Stimulated activated CD4-positive, alpha-beta T cell treated with anti-CD3 and anti-CD28 coated beads, Interleukin-2, amount 100 ng/mL, for 4 hours (primary cell): ENCODE measurements at places on chromosomes 4 and X.

DNA sequence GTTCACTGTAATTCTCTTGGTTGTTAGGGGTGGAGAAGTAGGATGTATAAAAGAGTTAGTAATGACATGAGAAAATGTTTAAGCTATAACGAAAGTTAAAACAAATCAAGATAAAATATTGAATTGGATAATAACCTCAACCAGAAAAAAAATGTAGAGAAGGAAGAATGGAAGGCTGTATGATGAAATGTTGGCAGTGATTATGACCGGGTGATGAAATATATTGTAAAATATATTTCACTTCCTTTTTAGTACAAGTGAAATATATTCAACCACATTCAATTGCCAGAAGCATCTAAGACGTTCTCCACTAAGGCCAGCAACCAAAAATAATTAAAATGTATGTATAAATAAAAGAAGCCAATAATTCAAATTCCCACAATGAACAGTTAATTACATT, 309.3 kb upstream of the FGF13 start:
- DNase-seq, result no peak

DNA sequence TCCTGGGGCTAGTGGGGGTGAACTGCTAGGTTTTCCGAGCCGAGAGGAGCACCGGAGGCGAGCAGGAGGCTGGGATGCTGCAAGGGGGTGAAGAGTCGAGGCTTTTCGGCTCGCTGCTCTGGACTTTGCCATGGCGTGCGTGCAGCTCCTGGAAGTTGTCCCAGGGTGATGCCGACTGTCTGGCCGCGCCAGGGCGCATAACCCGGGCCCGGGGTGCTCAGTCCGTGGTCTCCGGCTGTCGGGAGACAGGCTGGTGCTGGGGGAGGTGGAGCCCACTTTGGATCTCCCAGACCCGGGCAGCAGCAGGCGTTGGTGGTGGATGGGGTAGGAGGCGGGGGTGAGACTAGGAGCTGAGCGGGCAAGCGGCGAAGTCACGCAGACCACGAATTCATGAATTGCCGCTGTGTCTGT, 793 bp downstream of the GRIA3 start:
- DNase-seq, result no peak

DNA sequence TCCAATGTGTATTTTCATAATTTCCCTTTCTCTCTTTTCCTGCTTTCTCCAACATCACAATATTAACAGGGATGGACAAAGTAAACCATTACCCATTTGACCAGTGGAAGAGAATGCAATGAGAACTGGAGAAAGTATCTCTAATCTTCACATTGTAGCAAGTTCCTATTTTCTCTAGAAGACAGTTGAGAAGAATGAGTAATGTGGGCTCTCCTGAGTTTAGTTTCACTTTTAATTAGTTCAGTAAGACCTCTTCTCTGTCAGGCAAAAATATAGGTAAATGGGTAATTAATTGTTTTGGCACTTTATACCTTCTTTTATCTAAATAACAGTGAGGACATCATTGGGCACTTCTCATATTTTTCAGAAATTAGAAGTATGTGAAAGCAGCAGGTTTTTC, 602.0 kb downstream of the GLUD2 start:
- no peak for DNase-seq

GRCh38 chr4:130154901-130155300, 1058.9 kb downstream of the C4orf33 start:
- DNase-seq, result no peak

DNA sequence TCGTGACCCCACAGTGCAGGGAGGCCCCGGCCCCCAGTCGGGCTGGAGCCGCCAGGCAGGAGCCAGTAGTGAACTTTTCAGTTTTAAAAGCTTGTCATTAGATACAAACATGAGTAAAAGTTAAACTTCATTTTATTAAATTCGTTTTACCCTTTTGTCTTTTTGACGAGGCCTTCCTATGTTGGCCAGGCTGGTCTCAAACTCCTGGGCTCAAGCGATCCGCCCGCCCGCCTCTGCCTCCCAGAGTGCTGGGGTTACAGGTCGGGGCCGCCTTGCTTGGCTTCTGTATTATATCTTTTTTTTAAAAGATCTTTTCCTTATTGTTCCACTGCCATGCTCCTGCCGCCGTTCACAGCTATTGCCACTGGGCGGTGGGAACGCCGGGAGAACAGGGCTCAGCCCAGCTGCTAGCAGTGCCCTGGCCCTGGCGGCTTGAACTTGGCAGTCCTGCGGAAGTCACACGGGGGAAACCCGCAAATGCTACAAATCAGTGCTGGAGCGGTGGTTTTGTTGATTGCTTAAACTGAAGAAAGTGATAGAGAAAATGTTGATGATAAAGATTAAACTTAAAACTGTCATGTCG, 968 bp upstream of the NELFA start:
- DNase-seq, result peak; percentile 23

GRCh38 chr4:111636961-111637585, 508.2 kb upstream of the FAM241A start:
- no peak for DNase-seq

DNA sequence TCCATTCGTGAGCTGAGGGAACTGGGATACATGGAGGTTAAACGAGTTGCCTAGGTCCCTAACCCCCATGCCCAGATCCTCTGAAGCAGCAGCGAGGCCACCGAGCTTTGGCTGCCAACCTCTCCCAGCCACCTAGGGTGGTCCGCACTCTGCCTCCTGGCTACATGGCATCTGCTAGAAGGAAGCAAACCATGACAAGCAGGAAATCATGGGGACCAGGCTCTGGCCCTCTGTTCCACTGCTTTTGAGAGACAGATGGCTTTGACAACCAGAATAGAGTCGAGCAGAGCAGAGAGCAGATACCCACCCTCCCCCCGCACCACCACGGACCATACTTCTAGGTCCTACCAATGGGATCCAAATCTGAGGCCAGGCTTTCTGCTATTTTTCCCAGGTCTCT, 37.5 kb upstream of the NKRF start:
- DNase-seq, result no peak

DNA sequence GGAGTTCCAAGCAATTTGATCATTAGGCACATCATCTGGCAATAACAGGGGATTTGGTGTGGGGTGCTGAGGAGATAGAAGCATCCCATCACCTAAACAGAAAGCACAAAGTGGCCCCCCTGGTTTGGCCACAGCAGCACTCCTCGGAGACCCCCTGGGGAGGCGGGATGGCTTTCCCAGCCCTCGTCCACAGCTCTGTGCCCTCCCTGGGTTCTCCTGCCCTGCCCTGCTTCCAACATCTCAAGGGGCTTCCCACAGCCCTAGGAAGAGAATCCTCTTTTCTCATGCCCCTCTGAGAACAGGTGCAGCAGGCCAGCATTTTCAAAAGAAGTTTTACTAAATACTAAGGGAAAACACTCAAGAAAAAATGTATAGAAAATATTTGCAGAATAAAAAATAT, 12.8 kb downstream of the ATP5ME start:
- DNase-seq, result no peak

- DNase-seq, result no peak
Observed at GRCh38 chr4:7202411-7202810, 10.1 kb downstream of the SORCS2 start.

- DNase-seq, result no peak
Observed at GRCh38 chr4:133320576-133321170, 171.6 kb downstream of the PCDH10 start.

DNA sequence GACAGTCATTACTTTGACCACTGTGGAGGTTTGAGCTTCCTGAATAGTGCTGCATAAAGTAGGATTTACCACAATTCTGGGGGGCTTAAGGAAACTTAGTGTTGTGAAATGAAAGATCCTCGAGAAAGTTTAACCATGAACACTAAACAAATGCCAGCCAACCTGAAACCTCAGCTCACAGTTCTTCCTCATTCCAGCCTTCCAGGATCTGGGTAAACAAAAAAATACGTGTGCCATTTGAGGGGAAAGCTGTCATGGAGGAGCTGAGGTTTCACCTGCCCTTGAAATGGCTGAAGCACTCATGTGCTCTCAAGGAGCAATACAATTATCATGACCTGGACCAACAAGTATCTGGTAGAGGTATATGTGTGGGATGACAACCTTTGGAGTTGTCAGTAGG, 142.7 kb downstream of the NPNT start:
- no peak for DNase-seq

- no peak for DNase-seq
Observed at GRCh38 chr4:88803600-88804096, 106.0 kb upstream of the NAP1L5 start.

- DNase-seq, result no peak
Observed at GRCh38 chr4:118869808-118870342, 18.8 kb upstream of the SYNPO2 start.

GRCh38 chr4:174119051-174119450, 164.4 kb downstream of the FBXO8 start:
- no peak for DNase-seq

GRCh38 chrX:13449441-13449840, 120.0 kb upstream of the EGFL6 start:
- DNase-seq, result no peak

GRCh38 chr4:184693056-184693455, 40.8 kb downstream of the CENPU start:
- DNase-seq, result no peak

DNA sequence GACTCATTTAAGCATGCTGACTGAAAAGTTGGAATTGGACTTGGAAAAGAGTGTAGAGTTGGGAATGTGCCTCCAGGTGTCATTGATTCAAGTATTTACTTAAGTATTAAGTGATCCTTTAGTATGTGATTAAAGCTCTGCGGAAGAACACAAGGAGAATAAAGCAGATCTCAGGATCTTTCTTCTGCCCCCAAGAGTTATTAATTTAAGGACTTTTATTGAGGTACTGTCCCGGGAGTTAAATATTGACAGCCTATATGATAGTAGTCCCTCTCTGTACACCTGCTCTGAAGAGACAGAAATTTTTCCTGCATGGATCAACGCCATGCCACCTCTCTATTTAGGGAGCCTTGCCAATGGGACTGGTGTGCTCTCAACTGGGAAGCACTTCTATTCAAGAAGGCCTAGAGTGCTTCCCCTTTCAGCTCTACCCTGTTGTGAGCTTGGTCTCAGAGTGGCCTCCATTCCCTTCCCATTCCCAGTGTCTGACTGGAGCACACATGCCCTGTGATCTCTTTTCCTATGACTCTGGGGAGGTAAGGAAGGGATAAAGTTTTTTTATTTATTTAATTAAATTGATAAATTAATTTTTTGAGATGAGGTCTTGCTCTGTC, 75.9 kb downstream of the SHISA3 start:
- no peak for DNase-seq

DNA sequence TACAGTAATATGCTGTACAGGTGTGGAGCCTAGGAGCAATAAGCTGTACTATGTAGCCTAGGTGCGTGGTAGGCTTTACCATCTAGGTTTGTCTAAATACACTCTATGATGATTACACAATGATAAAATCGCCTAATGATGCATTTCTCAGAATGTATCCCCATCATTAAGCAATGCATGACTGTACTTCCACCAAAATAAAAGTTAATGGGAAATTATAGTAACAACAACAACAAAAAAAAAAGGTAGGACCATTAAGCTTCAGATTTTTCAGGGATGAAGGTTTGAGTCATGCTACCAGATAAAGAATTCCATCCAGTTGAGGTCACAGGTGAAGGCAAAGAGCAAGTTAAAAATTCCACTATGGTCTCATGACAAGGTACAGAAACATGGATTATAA, 68.2 kb downstream of the MAGEA10 start:
- DNase-seq, result no peak

- DNase-seq, result no peak
Observed at GRCh38 chrX:107712231-107713202, 63.1 kb downstream of the TSC22D3 start.

- no peak for DNase-seq
Observed at GRCh38 chr4:76515975-76516843, 81.2 kb downstream of the SHROOM3 start.

DNA sequence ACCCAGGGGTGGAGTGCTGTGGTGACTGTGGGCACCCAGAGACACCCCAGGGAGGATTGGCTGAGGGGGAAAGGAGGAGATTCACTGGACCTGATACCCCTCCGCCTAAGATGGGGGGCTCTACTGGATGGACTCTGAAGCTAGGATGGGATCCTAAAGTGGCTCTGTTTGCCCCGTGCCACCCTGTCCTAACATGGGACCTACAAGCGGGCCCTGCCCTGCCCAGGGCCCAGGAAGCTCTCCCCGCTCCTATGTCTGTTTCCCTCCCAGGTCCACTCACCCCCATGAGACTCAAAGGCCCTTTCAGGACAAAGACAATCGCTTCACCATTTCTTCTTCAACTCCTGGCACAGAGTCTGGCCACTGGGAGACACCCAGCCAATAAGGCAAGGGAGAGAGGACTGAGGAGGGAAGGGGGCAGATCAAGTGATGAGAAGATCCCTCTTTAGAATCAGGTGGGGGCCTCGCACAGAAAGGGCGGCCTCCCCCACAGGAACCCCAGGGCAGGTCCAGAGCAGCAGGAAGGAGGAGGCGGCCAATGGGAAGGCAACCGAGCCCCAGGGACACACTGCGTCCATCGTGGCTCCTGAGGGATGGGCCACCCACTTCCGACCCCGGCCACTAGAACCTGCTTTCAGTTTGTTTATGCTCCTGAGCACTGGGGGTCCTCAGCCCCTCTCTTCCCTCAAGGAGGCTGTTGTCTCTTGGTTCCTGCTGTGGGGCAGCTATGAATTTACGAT, 155.4 kb downstream of the AFAP1 start:
- no peak for DNase-seq

GRCh38 chrX:143336261-143336660, 181.0 kb downstream of the SPANXN3 start:
- no peak for DNase-seq

DNA sequence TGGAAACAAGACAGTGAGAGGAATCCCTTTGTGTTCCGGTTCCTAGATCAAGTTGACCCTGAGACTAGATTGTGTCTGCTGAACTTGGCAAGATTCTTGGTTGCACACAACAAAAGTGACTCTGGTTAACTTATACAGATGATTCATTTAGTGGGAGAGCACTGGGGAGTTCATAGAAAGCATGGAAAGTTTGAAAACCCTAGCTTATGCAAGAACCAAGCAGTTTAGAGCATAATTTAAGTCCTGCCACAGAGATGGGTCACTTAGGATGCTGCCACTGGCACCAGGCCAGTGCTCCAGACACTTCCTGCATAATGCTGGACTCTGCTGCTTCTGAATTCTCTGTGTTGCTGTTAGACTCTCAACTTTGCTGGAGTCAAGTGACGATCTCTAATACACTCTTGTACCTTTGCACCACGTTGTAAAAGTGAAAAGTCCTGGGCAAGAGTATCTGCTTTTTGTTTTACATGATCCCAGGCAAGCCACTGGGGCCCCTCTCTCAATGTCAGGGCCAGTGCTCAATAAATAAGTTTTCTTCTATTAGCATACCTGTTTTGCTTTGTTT, 12.7 kb upstream of the DCUN1D4 start:
- DNase-seq, result no peak

- DNase-seq, result no peak
Observed at GRCh38 chr4:116788723-116789122, 296.7 kb downstream of the TRAM1L1 start.

DNA sequence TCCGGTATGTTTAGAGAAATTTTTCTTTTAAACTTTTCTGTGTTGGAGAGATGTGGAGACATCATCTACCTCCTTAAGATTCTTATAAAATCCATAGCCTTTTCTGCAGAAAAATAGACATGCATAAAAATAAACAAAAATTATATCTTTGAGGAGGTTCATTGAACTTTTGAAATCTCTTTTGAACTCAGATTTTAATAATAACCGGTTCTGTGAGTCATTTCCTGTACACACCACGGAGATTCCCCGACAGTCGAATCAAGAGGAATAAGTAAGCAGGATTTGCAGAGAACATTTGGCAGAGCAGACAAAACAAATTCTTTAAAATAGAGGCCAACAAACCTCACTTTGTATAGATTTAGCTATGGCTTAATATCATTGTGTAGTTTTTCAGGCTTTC, 918.7 kb upstream of the POU3F4 start:
- no peak for DNase-seq
